ENCODE measurements at places on chromosomes 3 and 15. TPM values are rescaled to one million over a fixed set of nuclear protein-coding genes. Genes with fewer than 3 reads are reported as not detected.

Gene GOLGA6B
- total RNA-seq = not detected

Gene CP
- total RNA-seq = 4.9 TPM

Gene PLXNB1
- 17.7 TPM for total RNA-seq

Gene PODXL2
- total RNA-seq = 8.0 TPM

Gene KBTBD13
- total RNA-seq = not detected

Measured in A549 treated with CORT108297 at 1 μM for 4 hours (cell line).